T1000 (cell line): ENCODE measurements at places on chromosomes 6 and 20.

DNA sequence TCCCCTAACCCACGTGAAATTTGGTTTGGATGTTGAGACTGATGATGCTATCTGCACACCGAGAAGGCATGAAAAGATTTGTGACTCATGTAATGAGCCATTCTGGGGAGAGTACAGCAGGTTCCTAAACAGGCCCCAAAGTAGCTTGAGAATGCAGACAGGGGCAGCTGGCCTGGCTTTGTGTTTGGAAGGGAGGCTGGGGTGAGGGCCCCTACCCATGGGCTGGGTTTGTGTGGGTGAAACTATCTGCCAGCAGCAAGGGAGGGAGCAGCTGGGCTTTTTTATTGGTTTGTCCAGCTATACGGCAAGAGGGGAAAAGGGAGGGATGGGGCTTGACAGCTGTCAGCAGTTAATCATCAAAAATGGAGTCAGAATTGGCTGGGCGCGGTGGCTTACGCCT lies 87.0 kb upstream of the RNF24 start:
- DNase-seq: no peak

DNA sequence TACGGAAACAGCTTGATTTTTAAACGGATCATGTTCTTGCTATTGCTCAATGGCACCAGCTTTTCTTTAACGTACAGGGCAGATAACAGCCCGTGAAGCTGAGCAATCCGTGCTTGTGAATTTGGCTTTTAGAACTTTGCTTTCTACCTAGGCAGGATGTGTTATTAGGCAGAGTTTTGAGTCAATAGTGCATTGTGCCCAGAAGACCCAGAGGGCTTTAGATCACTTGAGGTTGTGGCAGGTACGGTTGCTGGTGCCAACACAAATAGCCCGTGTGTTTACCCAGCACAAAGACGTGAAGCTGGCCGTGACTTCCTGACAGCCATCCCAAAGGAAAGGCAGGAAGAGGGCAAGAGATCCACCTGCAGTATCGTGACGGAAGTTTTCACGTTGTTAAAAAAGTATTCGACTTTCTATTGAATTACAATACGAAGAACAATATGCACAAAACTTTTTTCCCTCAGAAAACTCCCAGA lies 117.4 kb upstream of the FRMD1 start:
- no peak for DNase-seq

GRCh38 chr20:884983-885952 lies 30.9 kb downstream of the ANGPT4 start:
- no peak for DNase-seq

DNA sequence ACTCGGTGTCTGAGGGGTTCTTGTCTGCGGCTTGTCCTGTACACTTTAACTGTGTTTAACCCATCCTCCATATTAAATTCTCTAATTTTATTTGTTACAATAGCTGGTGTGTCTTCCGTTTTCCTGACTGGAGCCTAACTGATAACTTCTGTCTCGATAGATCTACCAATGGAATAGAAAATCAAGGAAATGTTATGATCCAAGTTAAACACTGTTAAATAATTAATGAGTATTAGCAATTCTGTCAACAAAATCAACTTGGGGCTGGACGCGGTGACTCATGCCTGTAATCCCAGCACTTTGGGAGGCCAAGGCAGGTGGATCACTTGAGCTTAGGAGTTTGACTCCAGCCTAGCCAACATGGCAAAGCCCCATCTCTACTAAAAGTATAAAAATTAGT lies 81.7 kb downstream of the DNAH8 start:
- no peak for DNase-seq

DNA sequence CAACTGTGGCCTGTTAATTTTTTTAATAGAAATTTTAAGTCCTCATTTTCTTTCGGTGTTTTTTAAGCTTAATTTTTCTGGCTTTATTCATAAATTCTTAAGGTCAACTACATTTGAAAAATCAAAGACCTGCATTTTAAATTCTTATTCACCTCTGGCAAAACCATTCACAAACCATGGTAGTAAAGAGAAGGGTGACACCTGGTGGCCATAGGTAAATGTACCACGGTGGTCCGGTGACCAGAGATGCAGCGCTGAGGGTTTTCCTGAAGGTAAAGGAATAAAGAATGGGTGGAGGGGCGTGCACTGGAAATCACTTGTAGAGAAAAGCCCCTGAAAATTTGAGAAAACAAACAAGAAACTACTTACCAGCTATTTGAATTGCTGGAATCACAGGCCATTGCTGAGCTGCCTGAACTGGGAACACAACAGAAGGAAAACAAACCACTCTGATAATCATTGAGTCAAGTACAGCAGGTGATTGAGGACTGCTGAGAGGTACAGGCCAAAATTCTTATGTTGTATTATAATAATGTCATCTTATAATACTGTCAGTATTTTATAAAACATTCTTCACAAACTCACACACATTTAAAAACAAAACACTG lies 10.1 kb downstream of the HFE start:
- DNase-seq: peak; percentile 18

GRCh38 chr20:50491926-50492634 lies 18.1 kb upstream of the PTPN1 start:
- no peak for DNase-seq

DNA sequence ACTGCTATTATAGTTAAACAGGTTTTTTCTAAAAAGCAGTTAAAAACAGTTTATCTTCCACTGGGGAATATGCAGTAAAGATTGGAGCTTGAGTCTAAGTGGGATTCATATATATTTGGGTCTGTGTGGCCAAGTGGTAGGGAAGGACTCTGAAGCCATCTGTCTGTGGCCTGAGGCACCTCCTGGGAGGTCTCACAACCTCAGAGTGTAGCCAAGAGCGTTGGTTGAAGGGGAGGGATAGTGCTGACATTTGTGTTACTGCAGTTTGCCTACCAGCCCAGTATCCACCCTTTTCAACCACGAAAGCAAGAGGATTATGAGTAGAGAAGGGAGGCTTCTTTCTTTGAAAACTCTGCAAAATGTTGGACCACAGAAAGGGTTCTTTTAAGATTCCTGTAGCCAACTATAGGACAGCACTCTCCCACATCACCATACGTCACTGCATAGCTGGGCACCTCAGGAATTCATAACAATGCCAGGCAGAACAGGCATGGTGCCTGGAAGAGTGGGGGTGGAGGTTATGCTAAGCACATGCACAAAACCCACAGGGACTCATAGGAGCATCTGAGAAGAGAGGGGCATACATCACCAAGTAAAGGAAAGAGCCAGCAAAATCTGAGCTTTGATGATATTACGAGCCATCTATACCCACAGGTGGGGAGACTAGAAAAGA lies 90.5 kb upstream of the HEY2 start:
- DNase-seq: peak; percentile 5

DNA sequence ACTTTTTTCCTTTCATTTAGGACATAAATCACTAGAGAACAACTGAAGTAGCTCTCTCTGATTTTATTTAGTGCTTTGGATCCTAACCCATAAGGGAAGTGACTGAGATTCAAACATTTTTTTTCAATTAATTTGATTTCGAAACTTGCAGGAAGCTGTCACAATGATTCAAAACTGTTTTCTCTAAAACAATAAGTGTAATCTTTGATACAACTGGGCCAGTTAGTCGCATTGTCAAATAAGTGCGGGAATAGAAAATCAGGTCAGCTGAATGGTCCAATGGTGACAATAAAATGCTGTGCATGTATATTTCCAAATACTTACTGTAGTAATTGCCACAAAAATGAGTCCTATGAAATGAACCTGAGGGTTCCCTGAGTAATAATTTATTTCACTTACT lies 930.8 kb downstream of the TFAP2A start:
- no peak for DNase-seq

DNA sequence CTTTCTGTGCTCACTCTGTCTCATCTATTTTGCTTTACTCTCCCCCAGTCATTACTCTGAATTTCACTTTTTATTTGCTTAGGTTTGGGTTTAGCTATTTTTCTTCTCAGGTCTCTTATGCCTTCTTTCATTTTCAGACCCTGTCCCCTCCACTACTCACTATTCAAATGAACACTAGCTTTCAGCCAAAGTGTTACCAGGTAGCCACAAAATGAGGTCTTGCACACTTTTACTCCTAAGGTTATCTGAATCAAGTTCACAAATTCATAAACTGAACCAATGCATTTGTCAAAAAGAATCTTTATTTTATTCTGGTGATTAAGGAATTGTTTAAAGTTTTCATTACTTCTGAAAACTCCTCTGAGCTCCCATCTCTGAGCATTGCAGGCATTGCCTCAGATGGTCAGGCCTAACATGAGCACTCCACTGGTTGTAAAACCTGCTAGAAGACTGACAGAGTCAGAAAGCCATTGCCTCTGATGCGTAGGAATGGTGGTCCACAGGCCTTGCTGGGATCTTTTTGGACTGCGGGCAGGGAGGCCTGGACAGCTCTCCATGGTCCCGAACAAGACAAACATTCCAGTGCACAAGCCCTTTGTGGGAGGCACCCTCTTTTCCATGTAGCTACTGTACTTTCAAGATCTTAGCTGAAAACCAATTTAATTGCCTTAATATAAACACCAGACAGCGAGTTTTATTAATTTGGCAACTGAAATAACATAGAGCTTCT lies 48.5 kb downstream of the FYN start:
- no peak for DNase-seq

DNA sequence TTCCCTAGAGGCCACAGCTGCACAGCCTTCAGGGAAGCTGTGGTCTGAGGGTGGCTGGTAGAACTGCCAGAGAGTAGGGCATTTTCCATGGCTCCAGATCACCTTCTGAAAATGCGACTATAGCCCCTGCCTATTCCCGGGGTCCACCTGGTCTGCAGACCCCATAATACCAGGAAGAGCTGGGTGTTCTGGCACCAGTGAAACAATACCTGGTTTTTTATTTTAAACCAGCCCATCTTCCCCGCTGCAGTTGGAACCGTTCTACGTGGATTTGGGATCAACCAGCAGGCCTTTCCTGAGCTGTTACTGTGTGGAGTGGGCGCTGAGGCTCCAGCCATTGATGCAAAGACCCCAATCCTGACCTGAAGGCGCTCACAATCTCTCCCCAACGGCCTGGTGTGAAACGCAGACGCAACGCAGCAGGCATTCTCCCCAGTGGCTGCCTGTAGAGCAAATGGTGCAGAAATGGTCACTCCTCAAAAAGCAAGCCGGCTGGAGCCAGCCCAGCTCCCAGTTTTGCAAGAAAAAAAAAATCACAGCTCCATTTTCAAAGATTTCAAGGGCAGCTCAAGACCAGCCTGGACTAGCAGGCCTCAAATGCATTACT lies 11.3 kb downstream of the NPEPL1 start:
- DNase-seq: no peak

DNA sequence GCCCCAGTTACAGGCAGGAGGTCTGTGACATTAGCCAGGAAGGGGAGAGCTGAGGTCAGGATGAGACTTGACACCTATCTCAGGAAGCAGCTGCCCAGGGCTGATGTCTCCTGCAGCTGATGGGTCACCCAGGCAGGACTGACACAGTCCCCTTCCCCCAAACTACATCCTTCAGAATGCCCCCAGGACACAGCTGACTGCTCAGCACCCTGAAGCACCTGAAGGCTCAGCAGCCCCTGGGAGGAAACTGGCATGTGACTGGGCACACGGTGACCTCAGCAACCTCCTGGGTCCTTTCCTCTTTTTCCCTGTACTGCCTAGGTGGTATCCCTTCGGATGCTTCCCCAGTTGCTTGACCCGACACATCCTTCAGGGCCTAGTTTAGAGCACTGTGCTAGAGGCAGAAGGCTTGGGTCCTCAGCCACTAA lies 1.9 kb downstream of the SDC4 start:
- no peak for DNase-seq

DNA sequence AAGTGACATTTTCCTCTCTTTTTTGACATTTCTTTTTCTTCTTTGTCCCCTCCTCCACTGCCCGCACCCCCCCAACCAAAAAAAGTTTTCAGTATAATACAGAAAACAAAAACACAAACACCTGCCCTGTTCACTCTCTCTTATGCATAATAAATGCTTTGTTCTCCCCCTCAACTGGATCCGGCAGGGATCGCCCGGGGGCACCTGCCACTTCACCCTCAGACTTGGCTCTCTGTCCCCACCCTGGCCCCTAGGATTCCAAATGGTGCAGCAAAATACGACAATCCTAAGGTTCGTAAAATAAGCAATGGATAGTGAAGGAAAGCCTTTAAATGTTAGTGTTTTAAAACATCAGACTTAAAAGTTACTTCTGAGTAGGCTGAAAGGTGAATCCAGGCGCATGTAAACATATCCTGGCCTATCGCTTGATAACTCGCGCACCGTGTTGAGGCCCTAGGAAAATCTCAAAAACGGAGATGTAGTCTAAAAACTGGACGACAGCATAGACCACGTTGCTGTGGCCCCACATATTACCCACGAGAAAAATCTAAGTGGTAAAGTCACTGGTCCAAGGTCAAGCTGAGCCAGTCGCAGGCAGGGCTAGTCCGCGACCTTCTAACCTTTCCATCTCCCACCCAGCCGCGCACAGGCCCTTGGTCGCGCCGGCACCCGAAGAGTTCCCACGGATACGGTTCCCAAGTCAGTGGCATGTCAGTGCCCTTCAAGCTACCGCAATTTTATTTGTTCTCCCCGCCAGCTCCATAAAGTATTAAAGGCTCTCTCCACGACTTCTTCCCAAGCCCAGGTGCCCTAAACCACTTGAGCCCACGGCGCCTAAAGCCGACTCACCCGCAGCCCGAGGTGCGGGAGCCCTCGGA lies 130.8 kb downstream of the OGFRL1 start:
- no peak for DNase-seq

DNA sequence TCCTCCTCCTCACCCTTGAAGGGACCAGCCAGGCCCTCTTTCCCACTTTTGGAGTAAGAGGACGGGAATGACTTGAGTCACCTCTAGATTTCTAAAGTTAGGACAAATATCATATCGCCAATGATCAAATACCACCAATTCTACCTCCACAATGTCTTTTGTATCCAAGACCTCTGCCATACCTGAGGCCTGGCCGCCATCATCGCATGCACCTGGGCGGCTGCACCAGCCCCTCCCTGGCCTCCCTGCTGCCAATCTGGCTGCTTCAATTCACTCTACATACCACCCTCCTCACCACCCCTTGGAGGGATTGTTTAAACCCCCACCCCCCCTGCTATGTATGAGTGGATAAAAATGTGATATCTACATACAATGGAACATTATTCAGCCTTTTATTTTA lies 75.0 kb upstream of the RALY start:
- DNase-seq: no peak

DNA sequence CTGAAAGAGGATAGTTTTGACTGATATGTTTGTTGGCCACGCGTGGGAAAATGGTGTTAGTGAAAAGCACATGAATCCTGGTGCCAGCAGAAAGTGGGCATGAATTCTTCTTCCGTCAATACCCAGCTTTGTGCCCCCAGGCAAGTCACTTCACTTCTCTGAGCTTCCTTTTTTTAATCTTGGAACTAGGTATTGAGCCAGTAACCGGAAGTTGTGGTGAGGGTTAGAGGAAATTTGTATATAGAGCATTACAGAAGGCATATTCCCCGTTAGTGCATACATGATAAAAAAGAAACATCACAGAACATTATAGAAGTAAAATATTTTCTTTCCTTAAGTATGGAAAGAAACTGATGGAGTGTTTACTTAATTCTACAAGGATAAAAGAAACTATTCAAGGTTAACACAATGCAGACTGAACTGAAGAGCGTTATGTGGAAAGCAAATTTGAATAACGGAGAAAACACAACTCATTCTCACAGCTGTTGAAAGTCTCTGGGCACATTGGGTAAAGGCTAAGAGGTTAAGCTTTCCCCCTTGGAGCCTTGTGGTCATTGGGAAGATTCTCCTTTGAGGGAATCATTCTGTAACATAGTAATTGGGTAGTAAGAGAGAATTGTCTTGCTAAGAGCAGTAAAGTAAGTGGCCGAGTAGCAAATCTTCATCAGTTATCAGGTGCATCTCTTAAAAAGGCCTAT lies 223.1 kb downstream of the BCAS1 start:
- DNase-seq: no peak
